Endothelial cell (in vitro differentiated cells): ENCODE measurements at places on chromosomes 6 and 20.

DNA sequence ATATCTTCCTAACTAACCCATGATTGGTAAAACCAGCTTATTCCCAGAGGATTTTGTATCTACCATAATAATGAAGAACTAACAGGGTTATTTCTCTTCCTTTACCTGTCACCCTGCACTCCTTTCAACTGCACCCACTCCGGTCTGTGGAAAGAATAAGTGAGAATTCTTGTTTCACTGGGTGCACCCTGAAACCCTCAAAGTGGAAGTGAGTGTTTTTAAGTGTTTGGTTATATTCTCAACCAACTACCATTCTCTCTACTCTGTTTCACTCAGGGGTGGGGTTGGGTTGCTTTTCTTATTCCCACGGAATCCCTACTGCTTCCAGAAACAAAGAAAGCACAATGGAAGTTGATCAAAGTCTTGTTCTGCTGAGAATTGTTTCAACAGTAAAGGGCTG, 42.6 kb upstream of the KHDRBS2 start:
- no peak for DNase-seq

DNA sequence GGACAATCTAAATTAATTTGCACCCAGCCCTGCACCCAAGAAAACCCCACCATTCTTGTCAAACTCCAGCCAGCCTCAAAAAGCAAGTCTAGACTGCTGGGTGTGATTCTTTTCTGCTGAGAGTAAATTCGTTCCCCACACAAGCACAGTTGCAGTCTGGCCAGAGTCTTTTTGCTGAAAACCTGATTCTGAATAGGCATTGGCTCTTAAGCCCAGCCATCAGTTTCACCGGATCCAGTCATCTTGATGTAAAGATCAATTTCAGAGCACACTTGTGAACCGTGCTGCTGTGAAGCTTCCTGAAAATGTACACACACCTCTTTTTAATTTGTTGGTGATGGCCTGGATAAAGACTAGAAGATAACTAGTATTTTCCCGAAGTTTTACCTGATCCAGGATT, 159.4 kb upstream of the GGTLC1 start:
- no peak for DNase-seq

GRCh38 chr6:40735121-40735520, 148.0 kb upstream of the LRFN2 start:
- DNase-seq = no peak

DNA sequence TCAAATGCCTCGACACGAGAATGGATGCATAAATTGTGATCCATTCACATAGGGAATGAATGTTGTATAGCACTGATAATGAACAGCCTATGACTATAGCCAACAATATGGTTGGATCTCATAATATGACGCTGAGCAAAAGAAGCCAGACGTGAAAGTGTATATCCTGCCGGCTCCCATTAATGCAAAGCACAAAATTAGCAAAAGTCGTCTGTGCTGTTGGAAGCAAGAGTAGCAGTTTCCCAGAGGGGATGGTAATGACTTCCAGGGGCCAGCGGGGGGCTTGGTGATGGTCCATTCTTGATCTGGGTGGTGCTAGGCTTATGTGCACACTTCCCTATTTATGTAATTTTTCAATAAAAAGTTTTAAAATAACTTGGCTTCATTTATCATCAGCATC, 1.0 kb upstream of the TAGAP start:
- DNase-seq = no peak

- no peak for DNase-seq
Measured at GRCh38 chr6:12265791-12266190, 24.4 kb upstream of the EDN1 start.
